Tibial artery (tissue), 4 donors: ENCODE measurements at places on chromosomes 3 and 15.

- DNase-seq, result no peak
These were observed 256.6 kb downstream of the OCA2 start for GRCh38 chr15:27842526-27842925.

DNA sequence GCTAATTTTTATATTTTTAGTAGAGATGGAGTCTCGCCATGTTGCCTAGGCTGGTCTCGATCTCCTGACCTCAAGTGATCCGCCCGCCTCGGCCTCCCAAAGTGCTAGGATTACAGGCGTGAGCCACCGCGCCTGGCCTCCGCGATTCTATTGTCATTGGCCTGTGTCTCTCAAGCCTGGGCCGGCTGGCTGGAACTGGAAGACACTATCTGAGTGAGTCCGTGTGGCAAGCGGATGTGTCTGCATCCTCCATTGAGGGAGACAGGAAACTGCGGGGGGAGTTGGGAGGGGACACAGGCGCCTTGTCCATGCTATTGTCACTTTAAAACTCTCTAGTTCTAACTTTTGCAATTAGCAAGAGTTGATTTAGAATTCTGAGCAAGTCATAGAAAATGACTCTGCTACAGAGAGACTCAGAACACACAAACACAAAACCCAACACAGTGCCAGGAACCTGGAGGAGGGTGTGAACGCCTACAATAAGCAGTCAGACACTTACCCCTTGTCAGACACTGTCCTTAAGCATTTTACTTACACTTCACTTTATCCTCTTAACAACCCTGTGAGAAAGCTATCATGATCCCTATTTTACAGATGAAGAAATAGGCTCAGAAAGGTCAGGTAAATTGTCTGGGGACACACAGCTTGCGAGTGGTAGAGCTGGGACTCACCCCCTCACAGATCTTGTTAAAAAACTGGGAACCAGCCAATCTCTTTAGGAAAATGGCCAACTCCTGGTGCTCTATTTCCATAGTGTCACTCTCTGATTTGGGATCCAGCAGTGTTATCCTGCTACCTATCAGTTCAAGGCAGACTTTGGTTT lies 38.7 kb downstream of the ANP32A start:
- peak; percentile 67 for DNase-seq

DNA sequence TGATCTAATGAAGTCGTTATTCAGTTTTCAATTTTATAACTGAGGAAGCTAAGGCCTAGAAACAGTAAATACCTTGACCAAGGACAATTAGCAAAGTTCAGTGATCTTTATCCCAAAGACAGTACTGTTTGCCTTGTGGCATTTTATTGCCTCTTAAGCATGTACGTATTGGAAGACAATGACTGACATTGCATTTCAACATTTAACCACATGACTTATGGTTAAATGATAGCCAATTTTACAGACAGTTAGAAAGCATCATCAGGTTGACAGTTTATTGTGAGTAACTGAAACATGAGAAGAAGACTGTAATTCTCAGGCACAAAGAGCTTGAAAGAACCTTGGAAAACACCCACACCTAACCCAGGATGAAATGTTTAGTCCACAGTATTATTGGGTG lies 390.8 kb upstream of the ZNF385D start:
- DNase-seq, result no peak

DNA sequence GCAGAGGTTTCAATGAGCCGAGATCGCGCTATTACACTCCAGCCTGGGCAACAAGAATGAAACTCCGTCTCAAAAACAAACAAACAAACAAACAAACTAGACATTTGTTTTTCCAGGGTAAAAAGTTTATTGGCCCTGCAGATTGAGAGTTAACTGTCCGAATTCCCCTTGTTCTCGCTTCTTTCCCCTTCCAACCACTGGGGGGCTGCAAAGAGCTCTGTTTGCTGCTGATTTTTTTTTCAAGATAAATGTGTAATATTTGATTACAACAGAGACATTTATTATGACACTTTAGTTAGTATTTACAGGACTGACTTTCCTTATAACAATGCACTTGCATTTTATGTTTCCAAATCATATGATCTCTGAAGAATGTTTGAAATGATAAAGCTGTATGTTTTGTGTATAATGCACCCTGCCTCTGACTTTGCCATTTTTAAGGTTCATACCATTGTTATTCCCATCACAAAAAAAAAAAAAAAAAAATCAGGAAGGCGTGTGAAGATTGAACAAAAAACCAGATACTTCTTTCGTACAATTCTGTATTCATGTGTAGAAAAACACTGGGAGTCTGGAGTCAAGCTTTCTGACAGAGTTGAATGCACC lies 2.8 kb downstream of the CLSTN2 start:
- no peak for DNase-seq

- no peak for DNase-seq
These were observed 1.1 kb upstream of the PPARG start for GRCh38 chr3:12287727-12288181.

DNA sequence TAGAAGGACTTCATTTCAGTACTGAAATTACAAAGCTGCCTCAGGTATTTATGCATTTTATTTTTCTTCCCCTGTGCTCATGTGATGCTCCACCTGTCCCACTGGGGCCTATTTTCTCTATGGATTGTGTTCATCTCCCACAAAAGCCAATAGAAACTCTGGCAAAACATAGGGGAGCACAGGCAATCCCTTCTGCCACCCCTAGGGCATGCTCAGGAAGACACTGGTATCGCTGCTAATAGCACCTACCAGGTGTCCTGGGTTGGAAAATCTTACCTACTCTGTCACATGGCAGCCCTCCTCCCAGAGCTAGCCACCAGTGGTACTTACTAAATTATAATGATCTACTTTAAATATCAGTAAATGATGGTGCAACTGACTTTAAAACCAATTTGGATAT lies 427.4 kb downstream of the FGF12 start:
- no peak for DNase-seq

DNA sequence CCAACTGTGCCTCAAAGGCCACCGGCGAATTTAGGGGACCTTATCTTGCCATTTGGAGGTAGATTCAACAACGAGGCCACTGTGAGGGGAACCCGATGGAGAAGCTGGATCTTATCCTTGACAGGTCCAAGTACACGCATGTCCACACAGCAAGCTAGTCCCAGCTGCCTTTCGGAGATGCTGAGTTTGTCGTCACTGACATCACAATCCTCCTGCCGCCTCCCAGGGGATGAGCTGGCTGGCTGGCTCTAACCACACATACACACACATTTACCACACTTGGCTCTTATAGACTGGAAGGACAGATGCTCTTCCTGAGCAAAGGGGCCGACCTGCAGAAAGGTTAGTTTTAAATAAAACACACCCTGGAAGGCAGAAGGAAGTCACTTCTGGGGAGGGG lies 176.3 kb downstream of the STT3B start:
- DNase-seq, result no peak

GRCh38 chr3:24493746-24494617 lies 668 bp downstream of the THRB start:
- peak; percentile 91 for DNase-seq

- peak; percentile 78 for DNase-seq
These were observed 192.6 kb upstream of the LYSMD4 start for GRCh38 chr15:99925661-99926461.

DNA sequence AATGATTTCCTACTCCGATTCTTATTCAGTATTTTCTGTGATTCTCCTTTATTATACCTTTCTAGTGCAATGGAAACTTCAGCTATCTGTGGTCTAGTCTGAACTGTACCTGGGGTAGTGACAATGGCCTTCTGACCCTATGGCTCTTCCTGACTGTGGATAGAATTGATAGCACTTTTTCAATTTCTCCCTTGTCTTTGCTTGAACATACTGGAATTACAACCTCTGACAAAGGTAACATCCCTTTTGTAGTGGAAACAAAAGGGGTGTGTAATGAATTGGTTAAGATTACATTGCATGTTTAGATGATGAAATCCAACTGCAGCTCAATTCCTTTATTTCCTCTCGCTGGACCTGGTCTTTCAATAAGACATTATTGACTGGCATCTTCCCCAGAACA lies 21.0 kb upstream of the SOX2 start:
- no peak for DNase-seq

GRCh38 chr3:157104928-157105652 lies 54.9 kb downstream of the CCNL1 start:
- DNase-seq, result no peak

DNA sequence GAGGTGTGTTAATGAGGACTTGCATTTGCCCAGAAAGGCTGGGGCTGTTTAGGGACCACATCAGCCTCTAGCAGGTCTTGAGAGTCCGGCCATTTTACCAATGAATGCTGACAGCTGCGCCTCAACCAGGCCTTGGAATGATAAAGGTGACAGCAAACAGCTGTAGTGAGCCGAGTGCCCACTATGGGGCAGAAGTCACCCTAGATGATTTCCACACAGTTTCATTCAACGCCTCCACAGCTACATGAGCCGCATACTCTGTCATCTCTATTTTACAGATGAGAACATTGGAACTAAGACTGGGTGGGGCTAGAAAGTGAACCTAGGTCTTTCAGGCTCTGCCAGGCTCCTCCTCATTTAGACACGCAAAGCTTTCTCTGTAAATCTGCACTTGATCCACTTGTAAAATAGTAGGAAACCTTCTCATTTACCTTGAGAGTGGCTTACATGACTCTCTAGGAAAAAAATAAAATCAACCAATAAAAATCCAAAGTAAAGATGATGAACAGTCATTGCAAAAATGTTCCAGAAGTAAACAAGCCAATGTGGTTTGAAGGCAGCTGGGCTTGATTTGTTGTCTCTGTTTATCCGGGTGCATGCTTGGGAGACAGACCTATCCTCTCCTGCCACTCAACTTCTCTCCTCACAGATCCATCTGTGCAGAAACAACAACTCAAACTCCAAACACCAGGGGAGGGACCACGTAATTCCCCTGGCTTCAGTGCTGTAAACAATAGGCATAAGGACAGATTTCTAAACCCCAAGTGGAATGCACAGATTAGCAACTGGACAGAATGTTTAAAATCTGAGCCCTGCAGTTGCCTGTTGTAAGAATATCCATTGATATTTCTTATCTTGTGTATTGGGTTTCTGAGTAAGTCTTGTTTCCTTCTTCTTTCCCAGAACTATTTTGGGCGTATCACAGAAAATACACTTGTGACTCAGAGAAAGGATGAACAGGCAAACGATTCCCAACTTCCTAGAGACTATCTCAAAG lies 31.5 kb upstream of the LDHAL6B start:
- DNase-seq, result no peak

- no peak for DNase-seq
These were observed 49.5 kb upstream of the SEC13 start for GRCh38 chr3:10370429-10370828.

DNA sequence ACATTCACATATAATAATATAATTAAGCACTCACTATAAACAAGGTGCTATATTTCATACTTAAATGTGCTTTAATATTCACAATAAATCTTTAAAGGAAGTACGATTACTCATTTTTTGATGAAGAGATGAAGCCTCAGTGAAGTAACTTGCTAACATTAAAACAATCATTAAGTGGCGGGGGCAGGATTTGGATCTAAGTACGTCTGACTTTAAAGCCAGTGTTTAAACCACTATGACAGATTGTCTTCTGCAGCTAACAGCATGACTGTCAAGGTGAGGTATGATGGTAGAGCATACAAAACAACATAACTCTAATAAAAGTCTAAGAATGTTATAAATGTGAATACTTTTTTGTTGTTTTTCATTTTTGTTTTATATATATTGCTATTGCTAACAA lies 862.1 kb downstream of the ROBO1 start:
- no peak for DNase-seq

DNA sequence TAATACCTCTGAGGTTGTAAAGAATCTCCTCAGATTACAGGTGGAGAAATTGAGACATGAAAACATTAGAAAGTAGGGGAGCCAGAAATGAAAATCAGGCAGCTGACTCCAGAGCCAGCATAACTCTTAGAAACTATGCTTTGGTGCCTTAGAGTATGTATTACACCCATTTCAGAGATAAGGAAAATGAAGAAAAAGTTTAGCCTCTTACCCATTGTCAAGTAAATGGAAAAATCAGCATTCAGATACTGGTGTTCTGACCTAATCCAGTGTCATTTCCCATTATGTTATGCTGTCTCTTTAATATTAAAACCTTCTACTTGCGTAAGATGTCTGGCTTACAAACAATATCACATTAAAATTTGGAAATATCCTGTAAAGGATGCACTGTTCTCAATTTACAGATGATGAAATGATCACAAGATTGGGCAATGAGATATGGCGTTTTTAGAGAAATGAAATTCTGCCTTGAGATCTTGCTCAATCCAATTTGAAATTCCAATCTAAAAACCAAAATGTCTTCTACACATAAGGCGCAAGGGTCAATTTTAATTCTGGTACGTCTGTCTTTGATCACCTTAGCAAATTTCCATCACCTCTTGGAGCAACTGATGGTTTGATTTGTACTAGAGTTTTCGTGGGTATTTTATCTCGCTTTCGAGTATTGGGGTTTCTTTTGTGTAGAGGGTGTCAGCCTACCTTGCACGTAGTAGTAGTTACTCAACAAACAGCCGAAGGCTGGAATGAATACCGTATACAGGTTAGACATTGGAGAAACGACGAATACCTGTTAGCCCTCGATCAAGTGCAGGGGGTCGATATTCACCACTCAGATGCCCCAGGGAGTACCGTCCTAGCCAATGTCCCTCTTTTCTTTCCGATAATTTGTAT lies 902 bp upstream of the ZCWPW2 start:
- DNase-seq, result no peak

DNA sequence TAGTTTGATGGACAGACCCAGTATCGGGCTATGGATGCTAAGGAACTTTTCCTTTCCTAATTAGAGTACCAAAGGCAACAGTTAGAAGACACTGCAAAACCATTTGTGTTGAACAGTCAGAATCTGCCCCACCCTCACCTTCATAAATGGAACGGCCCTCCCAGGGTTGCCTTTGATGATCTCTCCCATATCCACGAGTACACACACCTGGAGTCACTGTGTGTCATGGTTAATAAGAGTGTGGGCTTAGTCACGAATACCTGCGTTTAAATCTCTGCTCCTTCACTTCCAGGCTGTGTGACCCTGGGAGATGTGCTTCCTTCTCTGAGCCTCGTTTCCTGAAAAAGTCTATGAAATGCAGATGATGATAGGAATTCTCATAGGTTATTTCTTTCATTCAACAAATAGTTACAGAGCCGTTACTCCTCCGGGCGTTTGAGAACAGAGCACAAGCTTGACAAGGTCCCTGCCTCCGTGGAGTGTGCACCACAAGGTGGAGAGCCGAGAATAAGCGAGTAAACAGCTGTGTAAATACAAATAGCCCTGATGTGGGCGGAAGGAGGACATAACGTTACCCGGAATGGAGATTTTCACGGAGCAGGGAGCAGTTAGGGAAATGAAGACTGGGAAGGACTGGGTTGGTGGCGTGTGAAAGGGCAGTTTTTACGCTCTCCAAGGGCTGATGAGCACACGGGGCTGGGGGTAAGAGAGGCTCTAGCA lies 6.7 kb downstream of the SLC51A start:
- DNase-seq, result no peak
